ENCODE measurements at places on chromosomes 2 and 18.

GRCh38 chr18:40447820-40448219 lies 1507.2 kb upstream of the PIK3C3 start:
- no peak for DNase-seq

DNA sequence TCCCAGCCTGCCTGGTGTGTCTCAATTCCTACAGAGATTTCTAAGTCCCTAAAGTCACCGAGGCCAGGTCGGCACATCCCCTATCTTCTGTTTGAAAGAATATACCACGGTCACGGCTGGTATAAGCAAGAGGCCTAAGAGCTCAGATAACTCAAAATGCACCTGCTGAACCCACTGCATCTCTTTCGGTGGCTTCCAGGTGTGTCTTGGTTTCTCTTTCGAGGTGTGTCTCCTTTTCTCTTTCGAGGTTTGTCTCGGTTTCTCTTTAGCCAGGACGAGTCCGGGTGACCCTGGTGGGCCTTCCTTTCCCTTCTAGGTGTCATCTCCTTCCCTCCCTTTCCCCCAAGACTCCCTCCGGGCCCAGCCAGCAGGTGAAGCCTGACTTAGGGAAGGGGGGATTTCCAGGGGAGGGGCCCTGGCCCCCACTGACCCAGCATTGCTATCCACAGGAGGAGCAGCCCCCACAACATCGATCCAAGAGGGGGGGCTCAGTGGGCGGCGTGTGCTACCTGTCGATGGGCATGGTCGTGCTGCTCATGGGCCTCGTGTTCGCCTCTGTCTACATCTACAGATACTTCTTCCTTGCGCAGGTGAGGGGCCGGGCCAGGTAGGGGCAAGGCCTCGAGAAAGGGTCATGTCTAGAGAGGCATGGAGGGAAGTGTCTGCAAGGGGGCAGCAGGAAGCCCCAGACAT lies 8.4 kb downstream of the ITM2C start:
- DNase-seq: no peak

GRCh38 chr2:26438926-26439325 lies 37.2 kb downstream of the DRC1 start:
- no peak for DNase-seq

DNA sequence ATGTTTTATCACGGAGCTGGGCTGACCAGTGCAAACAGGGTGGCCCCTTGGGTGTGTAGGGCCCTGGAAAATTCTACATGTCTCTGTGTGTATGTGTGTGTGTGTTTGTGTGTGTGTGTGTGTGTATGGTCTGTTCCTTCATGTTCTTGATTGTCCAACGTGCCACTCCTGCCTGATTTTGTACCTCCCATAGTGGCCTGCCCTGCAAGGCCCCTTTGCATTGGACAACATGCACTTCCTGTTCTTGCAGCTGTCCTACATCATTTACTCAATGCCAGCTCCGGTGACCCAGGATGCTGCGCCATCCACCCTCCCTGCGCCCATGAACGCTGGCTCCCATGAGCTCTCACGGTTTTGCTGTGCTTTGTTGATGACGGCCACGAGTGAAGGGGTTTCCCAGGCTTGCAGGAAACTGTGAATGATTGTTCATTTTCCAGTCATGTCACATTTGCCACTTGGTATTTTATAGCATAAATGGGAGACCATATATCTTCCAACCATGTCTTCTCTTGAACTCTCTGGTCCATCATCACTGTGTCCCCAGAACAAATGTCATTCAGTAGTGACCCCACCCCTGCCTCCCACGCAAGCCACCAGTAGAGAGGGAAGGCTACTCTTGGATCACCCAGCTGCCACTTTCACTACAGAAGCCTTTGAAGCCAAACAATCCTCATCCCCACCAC lies 69.7 kb upstream of the NCK2 start:
- DNase-seq: no peak

GRCh38 chr2:199485732-199486335 lies 28.1 kb upstream of the SATB2 start:
- peak; percentile 75 for DNase-seq

GRCh38 chr18:31581498-31582197 lies 10.0 kb upstream of the TTR start:
- DNase-seq: no peak

DNA sequence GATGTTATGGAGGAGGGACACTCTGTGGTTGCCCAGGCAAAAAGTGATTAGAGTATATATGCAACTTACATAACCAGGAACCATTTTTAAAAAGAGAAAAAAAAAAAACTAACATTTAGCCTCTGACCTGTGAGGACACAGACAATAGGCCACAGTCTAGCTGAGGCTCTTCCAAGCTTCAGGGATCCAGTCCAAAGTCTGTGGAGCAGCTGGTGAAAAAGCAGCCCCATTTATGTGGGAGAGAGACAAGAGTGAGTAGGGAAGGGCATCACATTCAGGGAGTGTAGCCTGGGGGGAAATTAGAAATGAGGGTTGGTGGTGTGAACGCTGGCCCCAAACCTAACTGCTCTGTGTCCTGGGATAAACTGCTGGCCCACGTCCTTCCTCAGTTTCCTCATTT lies 122.8 kb downstream of the MYO5B start:
- no peak for DNase-seq

- no peak for DNase-seq
Observed at GRCh38 chr2:105972927-105973326, 221.2 kb downstream of the UXS1 start.

GRCh38 chr2:205593891-205594290 lies 88.4 kb upstream of the NRP2 start:
- DNase-seq: no peak

DNA sequence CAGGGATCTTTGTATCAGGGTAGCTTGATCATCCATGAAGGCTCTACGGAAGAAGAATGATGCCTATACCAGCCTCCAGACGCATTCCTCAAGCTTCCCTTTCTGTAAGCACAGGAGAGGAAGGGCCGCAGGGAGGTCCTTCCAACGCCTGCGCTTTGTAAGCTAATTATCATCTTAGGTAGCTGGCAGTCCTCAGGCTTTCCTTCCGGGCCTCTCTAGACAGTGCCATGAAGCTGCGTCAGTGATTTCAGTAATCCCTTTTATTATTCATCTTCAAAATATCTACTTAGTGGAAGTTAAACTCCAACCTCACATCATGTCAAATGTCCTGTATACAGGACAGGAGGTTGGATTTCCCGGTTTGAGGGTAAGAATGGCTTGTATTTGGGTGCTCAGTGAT lies 92.3 kb downstream of the ETAA1 start:
- no peak for DNase-seq

DNA sequence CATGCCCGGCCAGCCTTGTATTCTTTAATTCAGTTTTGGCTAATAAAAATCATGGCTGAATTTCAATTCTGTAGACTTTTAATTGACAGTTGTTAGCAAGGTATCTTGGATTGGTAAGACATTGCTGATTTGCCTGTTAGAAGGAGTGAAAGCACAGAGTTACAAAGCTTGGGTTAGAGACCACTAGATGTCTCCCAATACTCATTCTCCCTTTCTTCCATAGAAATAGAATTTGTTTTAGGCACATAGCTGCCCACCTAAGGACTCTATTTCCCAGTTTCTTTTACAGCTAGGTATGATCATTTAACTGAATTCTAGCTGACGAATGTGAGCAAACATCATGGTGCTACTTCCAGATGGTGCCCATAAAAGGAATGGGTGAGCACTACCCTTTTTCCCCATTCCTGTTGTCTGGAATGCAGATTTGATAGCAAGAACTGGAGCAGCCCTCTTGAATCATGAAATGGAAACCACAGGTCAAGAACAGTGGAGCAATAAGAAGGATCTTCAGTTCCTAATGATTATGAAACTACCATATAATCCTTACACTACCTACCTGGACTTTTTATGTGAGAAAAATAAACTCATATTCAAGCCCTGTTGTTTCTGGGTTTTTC lies 17.5 kb downstream of the PECR start:
- DNase-seq: no peak

- DNase-seq: no peak
Observed at GRCh38 chr18:26017929-26018328, 72.5 kb downstream of the SS18 start.

GRCh38 chr2:207371877-207372276 lies 157.9 kb upstream of the CREB1 start:
- no peak for DNase-seq

GRCh38 chr2:112251271-112251670 lies 3.6 kb downstream of the ZC3H8 start:
- no peak for DNase-seq

- DNase-seq: peak; percentile 92
Observed at GRCh38 chr2:64646007-64646880, 7.5 kb downstream of the SERTAD2 start.

- DNase-seq: no peak
Observed at GRCh38 chr2:179331061-179331460, 66.4 kb upstream of the SESTD1 start.

DNA sequence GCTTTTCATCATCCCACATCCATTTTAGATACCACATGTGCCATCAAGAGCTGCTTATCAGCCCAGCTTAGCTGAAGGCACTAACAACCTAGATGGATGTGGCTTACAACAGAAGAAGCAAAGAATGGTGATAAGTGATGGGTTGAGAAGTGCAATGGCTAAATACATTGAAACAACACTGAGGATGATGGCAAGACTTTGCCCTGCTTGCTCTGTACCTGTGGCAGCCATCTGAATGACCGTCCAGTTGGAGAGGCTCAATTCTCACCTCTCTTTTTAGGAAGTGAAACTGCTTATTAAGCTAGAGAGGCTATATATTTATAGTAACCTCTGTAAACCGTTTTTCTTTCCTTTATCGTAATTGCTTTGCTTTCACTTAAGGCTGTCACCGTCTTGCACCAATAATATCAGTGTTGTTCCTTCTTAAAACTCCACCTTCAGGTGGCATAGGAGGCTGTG lies 5.7 kb downstream of the GPATCH11 start:
- no peak for DNase-seq

- no peak for DNase-seq
Observed at GRCh38 chr2:50263728-50264127, 768.2 kb downstream of the NRXN1 start.

- no peak for DNase-seq
Observed at GRCh38 chr2:65880436-65880835, 448.0 kb upstream of the SPRED2 start.

DNA sequence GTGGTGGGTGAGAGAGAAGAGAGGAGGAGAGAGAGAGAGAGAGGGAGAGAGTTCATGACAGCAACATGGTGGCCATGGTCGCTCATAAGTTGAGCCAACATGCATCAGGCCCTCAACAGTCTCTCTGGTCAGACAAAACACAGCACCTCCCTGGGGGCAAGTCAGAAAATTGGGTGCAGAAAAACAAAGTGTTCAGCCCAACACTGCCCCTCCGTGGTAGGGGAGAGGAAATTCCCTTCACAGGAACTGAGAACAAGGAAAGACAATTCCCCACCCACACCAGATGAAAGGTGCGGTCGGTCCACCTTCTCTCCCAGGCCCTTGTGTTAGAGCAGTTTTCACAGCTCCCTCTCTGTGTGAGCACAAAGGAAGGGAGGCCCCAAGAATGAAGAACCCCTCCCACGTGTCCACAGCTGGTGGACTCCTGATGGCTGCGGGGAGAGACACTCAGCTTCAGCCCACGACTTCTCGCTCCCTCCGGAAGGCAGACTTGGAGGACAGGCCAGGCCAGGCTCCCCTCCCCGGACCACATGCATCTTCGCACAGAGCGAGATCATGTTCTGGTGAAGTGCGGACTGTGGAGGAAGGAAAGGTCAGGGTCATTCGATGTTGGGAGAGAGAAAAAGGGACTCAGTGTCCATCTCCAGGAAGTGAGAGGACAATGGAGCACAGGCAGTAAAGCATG lies 181.7 kb downstream of the ANAPC1 start:
- DNase-seq: peak; percentile 54

DNA sequence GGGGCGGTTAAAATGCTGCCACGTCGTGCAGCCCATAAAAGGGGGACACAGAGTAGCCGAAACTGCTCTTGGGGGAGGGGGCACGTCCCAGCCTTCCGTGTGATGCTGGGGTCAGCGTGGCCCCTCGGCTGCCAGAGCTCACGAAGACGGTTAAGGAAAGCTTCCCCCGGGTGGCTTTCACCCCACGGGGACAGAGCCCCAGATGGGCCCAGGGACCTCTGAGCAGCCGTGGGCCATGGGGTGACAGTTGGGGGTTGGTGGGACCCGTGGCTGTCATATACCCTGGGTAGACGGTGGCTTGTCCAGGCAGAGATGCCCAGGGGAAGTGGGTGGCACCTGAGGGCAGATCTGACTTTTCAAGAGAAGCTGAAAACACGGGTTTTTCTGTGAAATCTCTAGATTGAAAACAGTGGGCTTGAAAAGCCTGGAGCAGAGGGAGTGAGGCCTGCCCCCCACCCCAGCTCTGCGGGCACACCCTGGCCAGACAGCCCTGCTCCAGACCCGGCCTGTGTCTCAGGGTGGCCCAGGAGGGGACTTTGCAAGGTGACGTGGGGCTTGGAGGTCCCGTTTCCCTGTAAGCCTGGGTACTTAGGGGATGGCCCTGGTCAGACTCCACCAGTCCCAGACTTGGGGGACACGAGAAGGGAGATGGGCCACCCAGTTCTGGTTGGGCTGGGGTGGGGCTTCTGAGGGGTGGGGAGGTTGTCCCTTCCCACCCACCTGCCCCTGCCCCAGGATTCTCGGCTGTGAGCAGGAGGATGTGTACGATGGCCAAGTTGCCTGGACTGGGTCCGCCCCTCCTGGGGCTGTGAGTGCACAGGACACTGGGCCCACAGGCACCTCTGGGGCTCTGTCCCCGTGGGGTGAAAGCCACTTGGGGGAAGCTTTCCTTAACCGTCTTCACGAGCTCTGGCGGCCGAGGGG lies 652 bp downstream of the NEU4 start:
- no peak for DNase-seq

DNA sequence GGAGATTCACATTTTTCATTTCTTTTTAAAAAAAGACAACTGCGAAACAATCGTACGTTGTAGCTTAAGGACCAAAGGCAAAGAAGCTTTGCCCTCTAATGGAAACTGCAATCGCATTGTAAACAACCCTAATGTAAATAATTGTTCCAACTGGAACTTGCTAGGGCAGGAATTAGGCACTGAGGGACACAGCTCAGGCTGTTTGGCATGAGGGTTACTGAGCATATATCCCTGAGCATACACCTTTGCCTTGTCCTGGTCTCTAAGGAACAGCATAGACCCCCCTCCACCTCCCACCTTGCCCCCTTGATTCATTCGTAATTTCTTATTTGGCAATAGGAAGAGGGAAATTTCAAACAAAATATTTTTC lies 396.4 kb downstream of the LNPK start:
- no peak for DNase-seq

- DNase-seq: no peak
Observed at GRCh38 chr2:58484221-58484620, 243.1 kb upstream of the FANCL start.

DNA sequence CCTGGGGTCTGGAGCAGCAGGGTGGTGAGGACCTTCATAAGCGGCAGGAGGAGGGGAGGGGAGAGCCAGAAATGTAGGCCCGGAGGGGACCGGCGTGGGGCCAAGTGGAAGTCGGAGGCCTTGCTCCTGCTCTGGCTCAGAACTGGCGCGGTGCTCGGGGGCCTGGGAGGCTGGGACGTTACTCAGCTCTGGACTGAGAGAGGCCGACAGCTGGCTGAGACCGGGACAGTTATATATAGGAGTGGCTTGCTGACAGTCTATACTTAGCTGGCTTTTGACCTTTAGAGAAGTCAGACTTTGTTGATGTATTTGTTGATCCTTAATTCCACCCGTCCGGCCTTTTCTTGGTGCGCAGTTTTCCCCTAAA lies 15.7 kb downstream of the IGFBP5 start:
- no peak for DNase-seq
